Thymus (tissue), 14 donors: ENCODE measurements at places on chromosomes 7 and 10. TPM values are rescaled to one million over a fixed set of nuclear protein-coding genes. Genes with fewer than 3 reads are reported as not detected.

- no peak for DNase-seq
- no peak overlapping the region for H3K27ac ChIP-seq
- H3K27me3 ChIP-seq = no peaks in the 10 kb centered on the region
- no peaks in the 10 kb centered on the region for H3K4me1 ChIP-seq
- H3K4me3 ChIP-seq = no peak overlapping the region
Observed at GRCh38 chr10:116382290-116382689, 45.4 kb upstream of the PNLIPRP3 start.

DNA sequence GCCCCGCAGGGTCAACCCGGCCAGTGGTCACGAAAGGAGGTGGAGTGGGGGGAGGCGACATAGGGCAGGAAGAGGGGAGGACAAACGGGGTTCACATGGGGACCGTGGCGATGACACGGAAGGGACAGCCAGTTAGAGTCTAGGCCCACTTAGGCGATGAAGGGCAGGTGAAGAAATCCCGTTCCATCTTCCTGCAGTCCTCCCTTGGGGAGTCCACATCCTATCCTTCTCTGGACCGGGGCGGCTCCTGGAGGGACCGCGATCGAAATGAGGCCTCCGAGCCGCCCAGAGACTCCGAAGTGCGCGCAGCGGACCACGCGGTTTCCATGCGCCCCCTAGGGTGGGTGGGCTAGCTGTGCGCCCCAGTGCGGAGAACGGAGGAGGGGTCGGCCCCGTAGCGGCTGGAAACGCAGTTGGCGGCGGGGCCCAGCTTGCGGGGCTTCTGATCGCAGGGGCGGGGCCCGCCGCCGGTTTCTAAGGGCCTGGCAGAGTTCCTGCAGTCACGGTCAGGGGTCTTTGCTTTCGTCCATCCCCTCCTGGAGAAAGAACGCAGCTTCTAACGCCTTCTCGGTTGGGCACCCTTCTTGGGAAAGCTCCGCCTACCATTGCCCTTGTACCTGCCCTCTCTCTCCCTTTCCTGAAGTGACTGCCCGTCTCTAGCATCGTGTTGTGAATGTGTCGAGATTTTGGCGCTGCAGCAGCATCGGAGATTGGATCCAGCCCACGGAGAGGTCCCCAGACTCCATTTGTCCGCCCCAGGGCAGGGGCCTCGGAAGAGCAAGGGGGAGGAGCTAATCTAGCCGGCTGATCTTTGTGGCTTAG, 17.9 kb upstream of the TMEM225B start:
- no peak overlapping the region for H3K27ac ChIP-seq
- peaks cover 14% of the 10 kb centered on the region for H3K4me1 ChIP-seq
- DNase-seq = peak; percentile 58
- H3K36me3 ChIP-seq = no peaks in the 10 kb centered on the region
- H3K4me3 ChIP-seq = peak overlapping the region; percentile 52
- no peaks in the 10 kb centered on the region for H3K27me3 ChIP-seq

- no peaks in the 10 kb centered on the region for H3K27me3 ChIP-seq
- no peaks in the 10 kb centered on the region for H3K4me1 ChIP-seq
- DNase-seq = no peak
Observed at GRCh38 chr7:42673951-42674350, 237.9 kb downstream of the C7orf25 start.

- H3K27me3 ChIP-seq = no peaks in the 10 kb centered on the region
- H3K4me1 ChIP-seq = peaks cover 59% of the 10 kb centered on the region
- H3K36me3 ChIP-seq = no peaks in the 10 kb centered on the region
- H3K27ac ChIP-seq = peak overlapping the region; percentile 82
Observed at GRCh38 chr10:48803801-48804584, 119.3 kb downstream of the WDFY4 start.

GRCh38 chr7:49367072-49367471, 406.4 kb upstream of the VWC2 start:
- H3K27me3 ChIP-seq = no peaks in the 10 kb centered on the region
- H3K27ac ChIP-seq = no peak overlapping the region
- H3K36me3 ChIP-seq = no peaks in the 10 kb centered on the region
- DNase-seq = no peak
- H3K4me3 ChIP-seq = no peak overlapping the region

DNA sequence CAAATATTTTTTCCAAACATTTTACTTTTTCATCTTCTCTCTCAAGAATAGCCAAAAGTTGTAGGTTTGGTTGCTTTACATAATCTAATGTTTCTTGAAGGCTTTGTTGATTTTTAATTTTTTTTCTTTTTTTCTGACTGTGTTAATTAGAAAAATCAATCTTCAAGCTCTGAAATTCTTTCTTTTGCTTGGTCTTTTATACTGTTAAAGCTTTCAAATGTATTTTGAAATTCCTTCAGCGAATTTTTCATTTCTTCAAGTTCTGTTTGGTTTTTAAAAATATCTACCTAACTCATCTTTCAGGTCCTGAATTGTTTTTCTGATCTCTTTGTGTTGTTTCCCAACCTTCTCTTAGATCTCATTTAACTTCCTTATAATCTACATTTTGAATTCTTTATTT, 109.3 kb downstream of the SLC25A40 start:
- H3K4me1 ChIP-seq = no peaks in the 10 kb centered on the region
- no peaks in the 10 kb centered on the region for H3K36me3 ChIP-seq
- no peak overlapping the region for H3K4me3 ChIP-seq
- H3K27ac ChIP-seq = no peak overlapping the region
- no peak for DNase-seq
- H3K27me3 ChIP-seq = no peaks in the 10 kb centered on the region

DNA sequence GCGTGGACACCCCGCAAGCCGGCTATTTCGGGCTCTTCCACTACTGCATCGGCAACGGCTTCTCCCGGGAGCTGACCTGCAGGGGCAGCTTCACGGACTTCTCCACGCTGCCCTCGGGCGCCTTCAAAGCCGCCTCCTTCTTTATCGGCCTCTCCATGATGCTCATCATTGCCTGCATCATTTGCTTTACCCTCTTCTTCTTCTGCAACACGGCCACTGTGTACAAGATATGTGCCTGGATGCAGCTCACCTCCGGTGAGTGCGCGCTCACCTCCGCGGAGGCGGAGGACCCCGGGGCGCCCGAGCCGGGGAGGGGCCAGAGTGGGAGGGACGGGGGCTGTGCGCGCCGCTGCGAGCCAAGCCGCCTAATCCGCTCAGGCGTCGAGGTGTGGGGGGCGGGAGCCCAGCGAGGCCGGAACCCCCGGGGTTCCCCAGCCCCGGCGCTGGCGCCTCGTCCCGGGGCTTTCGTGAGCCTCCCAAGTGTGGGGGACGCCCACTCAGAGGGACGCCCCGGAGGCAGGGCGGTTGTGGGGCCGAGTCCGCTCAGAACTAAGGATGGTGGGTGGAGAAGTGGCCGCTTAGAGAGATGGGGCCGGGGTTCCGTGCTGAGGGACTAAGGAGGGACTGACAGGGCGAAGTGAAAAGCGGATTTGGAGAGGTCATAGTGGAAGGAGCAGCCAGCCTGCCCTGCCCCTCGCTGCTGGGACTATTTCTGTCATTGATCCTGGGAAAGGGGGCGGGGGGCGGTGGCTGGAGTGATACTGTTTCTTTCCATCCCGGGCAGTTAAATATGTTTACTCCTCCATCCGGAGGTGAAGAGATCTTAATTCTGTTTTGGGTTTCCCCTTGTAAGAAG, 795 bp downstream of the LHFPL3 start:
- H3K27me3 ChIP-seq = peaks cover 51% of the 10 kb centered on the region
- no peak overlapping the region for H3K27ac ChIP-seq
- H3K4me3 ChIP-seq = no peak overlapping the region
- DNase-seq = no peak
- H3K4me1 ChIP-seq = no peaks in the 10 kb centered on the region

GRCh38 chr7:360454-361100, 70.6 kb downstream of the FOXL3 start:
- H3K36me3 ChIP-seq = no peaks in the 10 kb centered on the region
- peak overlapping the region; percentile 81 for H3K27ac ChIP-seq
- no peaks in the 10 kb centered on the region for H3K27me3 ChIP-seq
- no peak for DNase-seq

GRCh38 chr7:159105832-159106811, 38.5 kb downstream of the VIPR2 start:
- H3K36me3 ChIP-seq = peaks cover 47% of the 10 kb centered on the region
- H3K4me1 ChIP-seq = peaks cover 39% of the 10 kb centered on the region
- peak overlapping the region; percentile 25 for H3K27ac ChIP-seq
- no peak for DNase-seq

- no peaks in the 10 kb centered on the region for H3K36me3 ChIP-seq
- H3K27ac ChIP-seq = no peak overlapping the region
- DNase-seq = no peak
- H3K4me1 ChIP-seq = no peaks in the 10 kb centered on the region
Observed at GRCh38 chr7:120865191-120865981, 7.4 kb upstream of the TSPAN12 start.

The MRPS33 gene
- total RNA-seq = 79.2 TPM

The ELMO1 gene
- 22.5 TPM for total RNA-seq

The RHBDD2 gene
- 18.3 TPM for total RNA-seq

The UPK3BL2 gene
- total RNA-seq = 2.8 TPM

The KIF5B gene
- 70.4 TPM for total RNA-seq

The PAX2 gene
- total RNA-seq = 0.09 TPM

The TMEM225B gene
- total RNA-seq = 1.5 TPM

The SDHAF3 gene
- 23.9 TPM for total RNA-seq

The PRF1 gene
- total RNA-seq = 9.1 TPM
